ENCODE measurements at places on chromosomes 5 and 9.
A peak's percentile ranks its signal among the peaks of the same experiment; 100 is the strongest.

GRCh38 chr5:139342423-139342723, 719 bp downstream of the PAIP2 start:
- no peak for DNase-seq

DNA sequence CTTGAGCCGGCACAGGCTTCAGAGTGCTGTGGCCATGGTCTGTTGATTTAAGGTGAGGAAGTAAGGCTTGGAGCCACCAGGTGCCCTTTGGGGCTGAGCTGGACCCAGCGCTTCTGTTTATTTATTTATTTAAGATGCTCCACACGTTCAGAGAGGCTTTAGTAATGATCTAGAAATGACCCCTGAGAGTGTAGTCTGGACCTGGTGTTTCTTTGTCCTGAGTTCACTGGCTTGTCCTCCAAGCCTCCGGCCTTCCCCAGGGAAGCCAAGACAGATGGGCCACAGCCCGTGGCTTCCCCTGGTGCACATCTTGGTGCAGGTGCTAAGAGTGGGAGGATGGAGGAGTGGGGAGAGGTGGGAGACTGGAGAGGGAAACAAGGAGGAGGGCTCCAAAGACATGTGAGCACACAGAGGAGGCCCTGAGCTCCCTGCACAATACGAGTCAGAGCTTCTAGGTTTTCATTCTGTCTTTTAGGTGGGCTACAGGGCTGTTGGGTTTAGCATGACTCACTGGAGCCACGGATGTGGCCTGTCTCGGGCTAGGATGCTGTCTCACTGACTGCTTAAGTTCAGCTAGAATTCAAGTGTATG, 56.9 kb downstream of the AHRR start:
- DNase-seq, result no peak

DNA sequence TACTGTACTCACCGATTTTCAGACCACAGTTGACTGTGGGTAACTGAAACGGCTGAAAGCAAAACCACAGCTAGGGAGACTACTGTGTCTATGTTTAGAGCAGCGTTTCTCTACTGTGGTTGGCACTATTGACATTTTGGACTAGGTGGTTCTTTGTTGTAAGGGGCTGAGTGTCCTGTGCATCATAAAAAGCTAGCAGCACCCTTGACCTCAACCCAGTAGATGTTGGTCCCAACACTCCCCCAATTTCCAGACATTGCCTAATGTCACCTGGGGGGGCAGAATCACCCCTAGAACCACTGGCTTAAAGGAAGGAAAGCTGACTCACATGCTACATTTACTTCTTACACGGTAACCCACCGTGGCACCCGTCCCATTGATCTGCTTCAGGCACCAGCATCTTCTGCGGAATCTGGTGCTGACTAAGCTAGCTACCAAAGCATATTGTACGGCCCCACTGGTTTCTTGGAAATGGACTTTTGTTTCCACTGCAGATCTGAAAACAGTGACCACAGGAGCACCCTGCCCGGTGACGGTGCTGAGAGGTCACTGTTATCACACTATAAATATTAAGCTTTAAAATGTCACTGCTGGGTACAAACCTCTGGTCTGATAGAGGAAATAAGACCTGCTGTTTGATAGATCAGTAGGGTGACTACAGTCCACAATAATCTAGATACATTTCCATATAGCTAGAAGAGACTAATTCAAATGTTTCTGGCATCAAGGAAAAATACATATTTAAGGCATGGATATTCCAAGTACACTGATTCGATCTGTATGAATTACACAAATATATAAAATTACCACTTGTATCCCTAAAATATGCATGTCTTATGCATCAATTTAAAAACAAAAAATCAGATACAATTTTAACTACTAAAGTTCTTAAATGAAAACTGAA, 151.4 kb downstream of the HSD17B3 start:
- peak; percentile 22 for DNase-seq

DNA sequence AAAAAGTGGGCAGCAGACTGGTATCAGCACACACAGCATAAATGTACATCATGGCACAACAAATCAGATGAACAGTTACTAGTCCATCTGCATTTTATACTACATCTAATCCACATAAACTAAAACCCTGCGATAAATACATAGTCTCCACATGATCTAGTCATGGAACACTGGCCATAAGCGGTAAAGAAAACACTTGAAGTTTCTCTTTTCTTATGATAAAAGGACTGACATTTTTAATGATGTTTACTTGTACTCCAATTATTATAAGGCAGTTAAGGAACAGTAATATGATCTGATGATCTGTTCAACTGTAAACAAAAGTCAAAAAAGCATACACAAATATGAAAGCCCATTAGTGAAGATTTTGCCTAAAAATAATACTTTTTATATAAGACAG, 112.5 kb downstream of the MPDZ start:
- no peak for DNase-seq

- DNase-seq, result no peak
These were observed 32.8 kb upstream of the CPEB4 start for GRCh38 chr5:173855162-173855994.

DNA sequence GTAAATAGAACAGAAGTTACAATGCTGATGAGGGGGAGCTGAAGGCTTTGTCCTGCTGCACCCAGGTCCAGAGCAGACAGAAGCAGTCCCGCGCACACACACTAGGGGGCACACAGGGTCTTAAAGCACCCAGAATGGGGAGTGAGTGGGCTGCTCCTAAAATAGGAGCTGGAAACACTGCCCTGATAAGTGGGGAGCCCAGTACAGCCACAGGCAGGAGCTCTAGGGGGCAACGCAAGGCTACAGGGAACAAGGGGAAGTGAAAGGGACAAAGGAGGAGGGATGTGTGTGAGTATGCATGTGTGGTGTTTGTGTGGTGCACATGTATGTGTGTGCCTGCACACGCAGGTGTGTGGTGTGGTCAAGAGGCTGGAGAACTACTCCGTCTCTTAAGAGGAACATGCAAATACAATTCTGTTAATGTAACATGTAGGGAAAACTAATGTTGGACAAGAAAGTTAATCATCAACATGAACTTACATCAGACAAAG, 191.5 kb downstream of the ROR2 start:
- DNase-seq, result no peak

- no peak for DNase-seq
These were observed 41.0 kb downstream of the DIMT1 start for GRCh38 chr5:62362701-62363100.

DNA sequence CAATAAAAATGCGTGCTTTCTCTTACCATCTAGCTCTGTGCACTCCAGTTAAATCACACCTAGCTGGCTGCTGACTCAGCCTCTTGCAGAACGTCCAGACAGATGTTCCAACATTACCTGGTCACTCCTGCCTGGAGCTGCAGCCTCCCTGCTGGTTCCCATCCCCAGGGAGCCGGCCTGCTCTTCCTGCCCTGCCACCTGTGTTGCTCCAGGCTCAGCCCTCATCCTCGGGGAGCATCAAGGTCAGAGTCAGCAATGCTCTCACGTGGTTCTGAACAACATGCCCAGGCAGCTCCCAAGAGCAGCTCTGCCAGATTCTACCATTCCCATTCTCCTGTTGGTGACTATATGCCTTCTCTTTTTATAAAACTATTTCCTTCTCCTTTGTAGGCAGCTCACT, 81.3 kb downstream of the GADD45G start:
- DNase-seq, result no peak

- no peak for DNase-seq
These were observed 252.9 kb downstream of the CWC27 start for GRCh38 chr5:65021527-65022226.

- no peak for DNase-seq
These were observed 43.8 kb downstream of the NR2F1 start for GRCh38 chr5:93626801-93627200.

DNA sequence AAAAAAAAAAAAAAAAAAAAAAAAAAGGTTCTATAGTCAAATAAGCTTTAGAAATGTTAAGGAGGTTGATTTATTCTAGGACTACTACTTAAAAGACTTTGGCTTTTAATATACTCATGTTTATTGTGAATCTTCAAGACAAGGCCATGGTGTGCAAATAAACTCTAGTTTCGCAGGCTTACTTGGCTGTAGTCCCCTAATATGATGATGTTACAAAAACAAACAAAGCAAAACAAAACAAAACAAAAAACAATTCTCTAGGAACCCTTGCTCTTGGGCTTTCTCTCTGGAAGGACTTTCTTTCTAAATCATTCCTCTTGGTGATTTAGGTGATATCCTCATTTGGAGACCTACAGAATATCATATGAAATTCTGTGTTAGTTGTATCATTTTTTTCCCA, 172.0 kb downstream of the GDNF start:
- no peak for DNase-seq

- no peak for DNase-seq
These were observed 6.0 kb downstream of the PUM3 start for GRCh38 chr9:2837915-2838314.

DNA sequence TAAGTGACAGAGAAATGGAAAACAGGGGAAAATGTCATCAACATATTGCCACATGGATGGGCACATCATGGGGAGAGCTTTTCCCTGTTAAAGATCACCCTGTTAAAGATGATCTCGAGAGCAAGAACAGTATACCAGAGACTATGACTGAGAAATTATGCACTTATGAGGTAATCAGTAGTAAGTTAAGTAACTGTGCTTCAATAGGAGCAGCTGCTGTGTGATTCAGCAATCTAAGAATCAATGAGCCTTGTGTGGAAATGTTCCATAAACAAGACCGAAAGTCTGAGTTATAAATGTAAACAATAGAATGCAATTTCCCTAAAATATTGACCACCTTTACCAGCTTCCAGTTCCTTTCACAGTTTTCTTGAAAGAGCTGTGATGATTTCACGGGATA, 582.3 kb downstream of the CAAP1 start:
- no peak for DNase-seq

GRCh38 chr9:109912082-109912582, 132.1 kb downstream of the PALM2AKAP2 start:
- DNase-seq, result no peak

DNA sequence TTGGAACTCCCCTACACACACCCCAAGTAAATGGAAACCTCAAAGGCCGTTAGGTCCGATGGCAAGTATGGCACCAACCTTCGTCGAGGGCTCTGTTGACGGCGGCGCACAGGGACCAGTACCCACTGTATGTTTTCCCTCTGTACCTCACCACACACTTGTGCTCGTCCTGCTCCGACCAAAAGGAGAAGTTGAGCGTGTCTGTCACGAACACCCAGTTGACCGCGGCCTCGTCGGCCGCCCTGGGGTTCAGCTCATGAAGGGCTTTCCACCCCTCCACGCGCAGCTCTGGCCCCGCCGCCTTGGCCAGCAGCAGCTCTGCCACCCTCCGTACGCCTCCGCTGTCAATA, 24.0 kb downstream of the HNRNPK start:
- DNase-seq, result no peak

- no peak for DNase-seq
These were observed 67.6 kb downstream of the ANKRD33B start for GRCh38 chr5:10631316-10631996.

GRCh38 chr5:76145945-76146344, 62.8 kb downstream of the SV2C start:
- no peak for DNase-seq

DNA sequence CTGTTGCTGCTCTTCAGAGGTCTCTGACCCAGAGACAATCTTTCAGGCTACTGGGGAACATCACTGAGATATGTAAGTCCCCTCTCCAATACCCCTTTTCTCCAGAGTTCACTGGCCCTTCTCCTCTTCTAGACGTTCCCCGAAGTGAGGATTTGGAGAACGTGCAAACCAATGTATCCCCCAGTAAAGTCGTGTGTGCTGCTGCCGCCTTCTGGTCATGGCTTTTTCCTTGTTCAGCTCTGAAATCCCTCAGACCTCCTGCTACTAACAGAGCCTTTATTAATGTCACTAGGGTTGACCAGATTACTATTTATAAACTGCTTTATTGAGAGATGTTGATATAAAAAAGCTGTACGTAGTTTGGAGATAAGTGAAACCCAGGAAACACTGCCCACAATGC, 1028.6 kb downstream of the CDH9 start:
- no peak for DNase-seq

DNA sequence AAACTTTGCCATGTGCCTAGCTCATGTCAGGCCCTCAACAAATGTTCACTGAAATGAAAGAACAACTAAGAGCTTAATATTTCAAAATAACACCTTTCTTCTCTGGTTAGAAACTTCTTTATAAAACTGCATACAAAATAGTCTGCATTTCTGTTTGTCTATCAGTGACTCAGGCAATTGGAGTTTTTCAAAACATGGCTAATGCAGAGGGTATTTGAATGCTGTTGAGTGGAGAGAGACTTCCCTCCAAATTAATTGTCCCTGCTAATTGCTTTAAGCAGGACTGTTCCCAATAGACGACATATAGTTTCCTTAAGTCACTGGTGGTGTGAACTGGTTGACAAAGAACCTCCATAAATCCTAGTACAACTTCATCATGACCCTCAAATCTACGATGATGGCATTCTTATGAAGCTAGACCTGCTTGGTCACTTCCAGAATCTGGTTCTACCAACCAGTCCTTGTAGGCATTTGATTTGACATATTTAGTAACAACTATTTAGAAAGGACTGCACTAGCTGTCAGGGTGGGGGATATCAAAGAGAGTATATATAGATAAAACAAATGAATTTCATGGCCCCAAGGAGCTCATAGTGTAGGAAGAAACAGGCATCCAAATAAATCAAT, 84.5 kb downstream of the PRLR start:
- DNase-seq, result no peak

DNA sequence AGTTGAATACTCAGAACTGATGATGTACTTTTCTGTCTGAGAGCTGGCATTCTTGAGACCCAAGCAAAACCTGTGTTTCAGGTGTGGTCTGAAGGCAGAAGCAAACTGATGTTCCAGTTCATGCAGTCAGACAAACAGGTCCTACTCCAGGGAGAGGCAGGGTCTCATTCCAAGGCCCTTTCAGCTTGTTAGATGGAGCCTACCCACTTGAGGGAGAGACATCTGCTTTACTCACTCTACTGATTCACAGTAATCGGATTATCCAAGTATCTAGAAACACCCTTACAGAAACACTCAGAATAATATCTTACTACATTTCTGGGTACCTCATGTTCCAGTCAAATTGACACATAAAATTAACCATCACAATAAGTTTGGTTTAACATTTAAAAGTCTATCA, 207.8 kb downstream of the KDM4C start:
- DNase-seq, result no peak

GRCh38 chr9:27514551-27514950, 9.5 kb upstream of the IFNK start:
- DNase-seq, result no peak

DNA sequence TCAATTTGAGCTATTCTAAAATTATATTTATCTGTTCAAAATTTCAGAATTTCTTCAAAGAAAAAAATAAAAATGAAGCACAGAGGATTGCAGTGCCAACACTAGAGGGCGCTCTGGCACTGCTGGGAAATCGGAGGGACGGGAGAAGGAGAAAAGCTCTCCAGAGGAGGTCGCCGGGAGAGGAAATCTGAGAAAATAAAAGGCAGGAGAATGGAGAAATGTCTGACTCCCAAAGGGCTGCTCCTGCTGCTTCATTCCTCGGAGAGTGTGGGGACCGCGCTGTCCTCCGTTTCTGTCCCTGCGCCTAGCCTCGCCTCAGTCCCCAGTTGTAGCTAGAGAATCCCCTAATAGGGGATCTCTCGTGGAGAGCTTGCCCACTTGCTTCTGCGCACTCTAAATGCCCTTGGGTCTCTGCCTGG, 40.0 kb upstream of the ARSB start:
- peak; percentile 35 for DNase-seq

Measured in stimulated activated CD8-positive, alpha-beta memory T cell treated with anti-CD3 and anti-CD28 coated beads, Interleukin-2, amount 100 ng/mL, for 1 hour (primary cell).